ENCODE measurements at places on chromosomes 16 and 17.

- no peak for DNase-seq
Measured at GRCh38 chr17:33511670-33512069, 218.6 kb upstream of the ASIC2 start.

GRCh38 chr17:10793256-10793655 lies 10.6 kb downstream of the TMEM238L start:
- no peak for DNase-seq

DNA sequence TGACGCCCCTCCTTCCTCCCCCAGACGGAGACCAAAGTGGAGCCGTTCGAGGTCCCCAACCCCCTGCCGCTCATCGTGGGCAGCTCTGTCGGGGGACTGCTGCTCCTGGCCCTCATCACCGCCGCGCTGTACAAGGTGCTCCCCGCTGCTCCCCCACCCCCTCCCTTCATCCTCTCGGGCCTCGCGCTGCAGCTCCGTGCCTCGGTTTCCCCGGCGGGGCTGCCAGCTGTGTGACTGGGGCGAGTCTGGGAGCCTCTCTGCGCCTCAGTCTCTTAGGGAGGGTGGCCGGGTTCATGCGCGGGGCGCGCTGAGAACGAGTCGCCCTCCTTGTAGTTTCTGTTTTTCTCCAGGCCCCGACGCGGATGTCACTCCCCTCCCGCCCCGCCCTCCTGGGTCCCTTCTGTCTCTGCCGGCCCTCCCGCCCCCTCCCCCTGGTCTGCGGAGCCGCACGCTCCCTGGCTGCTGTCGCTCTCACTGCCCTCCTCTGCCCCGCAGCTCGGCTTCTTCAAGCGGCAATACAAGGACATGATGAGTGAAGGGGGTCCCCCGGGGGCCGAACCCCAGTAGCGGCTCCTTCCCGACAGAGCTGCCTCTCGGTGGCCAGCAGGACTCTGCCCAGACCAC lies 23.7 kb upstream of the ITGAX start:
- no peak for DNase-seq

- DNase-seq, result peak; percentile 85
Measured at GRCh38 chr17:78890498-78890897, 12.5 kb downstream of the CEP295NL start.

DNA sequence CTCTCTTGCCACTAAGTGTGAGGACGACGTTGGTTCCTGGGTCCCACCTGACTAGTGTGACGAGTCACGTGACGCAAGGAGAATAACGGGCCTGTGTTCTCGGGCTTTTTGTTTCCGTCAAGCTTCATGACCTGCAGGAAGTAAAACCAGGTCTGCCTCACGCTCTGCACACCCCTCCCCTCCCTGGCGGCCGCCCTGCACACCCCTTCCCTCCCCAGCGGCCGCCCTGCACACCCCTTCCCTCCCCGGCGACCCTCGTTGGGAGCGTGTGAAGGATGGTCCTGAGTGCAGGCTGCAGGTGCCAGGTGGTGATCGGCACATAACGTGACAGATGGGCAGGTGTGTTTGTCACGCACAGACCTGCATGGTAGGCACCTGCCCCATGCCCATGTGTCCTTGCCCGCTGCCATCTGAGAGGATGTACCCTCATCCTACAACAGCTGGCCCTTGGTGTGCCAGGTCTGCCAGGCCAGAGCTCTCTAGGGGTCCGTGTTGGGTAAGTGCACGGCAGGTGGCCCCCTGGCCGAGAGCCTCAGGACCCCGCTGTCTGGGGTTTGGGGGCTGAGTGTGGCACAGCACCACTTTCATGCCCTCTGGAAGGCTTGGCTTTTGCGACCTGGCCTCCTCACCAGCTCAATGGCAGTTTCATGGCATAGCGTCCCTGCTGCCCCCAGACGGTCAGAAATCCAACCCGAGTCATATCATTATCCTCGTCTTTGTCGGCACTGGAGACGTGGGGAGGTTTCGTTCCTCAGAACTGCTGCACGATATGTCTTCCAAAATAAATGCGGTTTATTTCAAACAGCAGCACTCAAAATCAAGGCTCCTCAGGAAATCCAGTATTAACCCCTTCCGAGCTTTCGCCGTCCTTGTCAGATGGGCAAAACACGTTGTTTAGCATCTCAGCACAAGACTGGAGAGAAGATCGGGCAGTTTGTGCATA lies 191.8 kb upstream of the CHMP6 start:
- DNase-seq, result no peak

GRCh38 chr16:20729141-20729540 lies 12.5 kb downstream of the THUMPD1 start:
- DNase-seq, result no peak

- DNase-seq, result peak; percentile 64
Measured at GRCh38 chr16:81315271-81316175, 761 bp downstream of the GAN start.

DNA sequence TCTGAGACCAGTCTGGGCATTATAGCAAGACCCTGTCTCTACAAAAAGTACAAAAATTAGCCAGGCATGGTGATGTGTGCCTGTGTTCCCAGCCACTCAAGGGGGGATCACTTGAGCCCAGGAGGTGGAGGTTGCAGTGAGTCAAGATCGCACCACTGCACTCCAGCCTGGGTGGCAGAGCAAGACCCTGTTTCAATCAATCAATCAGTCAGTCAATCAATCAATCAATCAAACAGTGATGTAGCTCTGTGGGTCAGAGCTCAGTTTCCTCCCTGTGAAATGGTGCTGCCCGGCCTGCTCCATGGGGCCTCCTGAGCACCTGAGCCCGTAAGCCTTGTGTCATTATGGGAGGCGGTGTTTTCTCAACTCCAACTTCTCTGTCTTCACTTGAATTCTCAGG lies 167.1 kb upstream of the CIBAR2 start:
- DNase-seq, result no peak
